ENCODE measurements at places on chromosomes 12 and 14.

DNA sequence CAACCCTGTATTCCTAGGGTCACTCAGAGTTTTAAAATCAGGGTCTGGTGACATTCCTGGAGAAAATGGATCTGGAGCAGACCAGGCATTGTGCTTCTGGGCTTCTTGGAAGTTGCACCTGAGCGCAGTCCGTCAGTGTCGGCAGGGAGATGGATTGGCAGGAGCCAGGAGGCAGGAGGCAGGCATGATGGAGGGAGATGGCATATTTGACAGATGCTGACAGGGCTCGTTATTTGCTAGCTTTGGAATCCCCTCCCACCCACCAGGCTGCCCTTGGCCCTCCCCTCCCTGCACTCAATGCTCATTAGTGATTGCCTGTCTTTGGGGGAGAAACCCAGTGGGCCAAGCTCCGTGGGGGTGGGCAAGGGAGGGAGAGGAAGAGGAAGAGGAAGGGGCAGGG, 4.7 kb downstream of the CISTR start:
- DNase-seq = no peak

DNA sequence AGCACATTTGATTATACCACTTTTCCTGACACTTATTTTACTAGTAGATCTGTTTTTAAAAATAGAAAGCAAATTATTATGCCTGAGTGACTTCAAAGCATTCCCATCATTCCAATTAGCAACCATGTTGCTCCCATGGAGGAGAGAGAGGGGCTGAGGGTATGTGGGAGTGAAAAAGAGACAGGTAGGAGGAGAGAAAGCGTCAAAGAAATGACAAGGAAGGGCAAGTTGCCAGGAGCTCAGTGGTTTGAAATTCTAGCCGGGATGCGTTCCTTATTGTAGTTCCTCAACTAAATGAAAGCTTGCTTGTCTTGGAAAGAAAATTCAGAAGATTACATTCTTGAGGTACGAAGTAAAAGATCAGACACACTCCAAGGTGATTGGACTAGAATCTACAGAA, 92.4 kb upstream of the PKP2 start:
- no peak for DNase-seq

GRCh38 chr14:22488522-22489243, 100.3 kb downstream of the DAD1 start:
- DNase-seq = no peak

DNA sequence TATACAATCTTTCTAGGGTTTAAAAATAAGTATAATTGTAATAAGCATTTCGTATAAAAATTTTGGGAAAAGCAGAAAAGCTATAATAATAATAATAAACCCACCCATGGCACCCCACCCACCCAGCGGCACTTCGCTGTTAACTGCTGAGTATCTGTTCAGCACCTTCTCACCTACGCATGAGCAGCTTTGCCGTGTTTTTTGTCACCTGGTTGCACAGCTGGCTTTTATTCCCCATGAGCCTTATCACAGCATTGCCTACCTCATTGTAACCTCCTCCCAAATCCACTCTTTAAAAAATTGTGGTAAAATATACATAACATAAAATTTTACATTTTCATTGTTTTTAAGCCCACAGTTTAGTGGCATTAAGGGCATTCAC, 34.7 kb downstream of the CYP46A1 start:
- no peak for DNase-seq

DNA sequence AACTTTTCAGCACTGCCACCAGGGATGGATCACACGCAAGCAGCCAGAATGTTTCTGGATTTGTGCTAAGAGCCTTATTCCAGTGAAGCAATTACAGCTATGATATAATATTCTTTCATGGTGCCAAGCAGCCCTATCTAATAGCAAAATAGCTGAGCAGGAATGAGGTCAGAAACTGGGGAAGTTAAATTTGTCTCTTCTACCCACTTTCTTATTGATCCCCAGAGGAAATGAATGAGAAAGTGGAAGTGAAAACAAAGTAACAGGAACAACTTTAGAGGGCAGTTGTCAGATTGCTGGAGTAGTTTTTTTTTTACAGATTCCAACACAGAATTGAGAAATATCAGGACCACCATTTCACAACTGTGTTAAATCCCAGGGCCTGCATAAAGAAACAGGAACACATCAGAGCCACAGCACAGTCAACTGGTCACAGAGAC, 44.8 kb downstream of the GCH1 start:
- DNase-seq = no peak

GRCh38 chr12:8026291-8026900, 6.1 kb upstream of the FOXJ2 start:
- peak; percentile 94 for DNase-seq

DNA sequence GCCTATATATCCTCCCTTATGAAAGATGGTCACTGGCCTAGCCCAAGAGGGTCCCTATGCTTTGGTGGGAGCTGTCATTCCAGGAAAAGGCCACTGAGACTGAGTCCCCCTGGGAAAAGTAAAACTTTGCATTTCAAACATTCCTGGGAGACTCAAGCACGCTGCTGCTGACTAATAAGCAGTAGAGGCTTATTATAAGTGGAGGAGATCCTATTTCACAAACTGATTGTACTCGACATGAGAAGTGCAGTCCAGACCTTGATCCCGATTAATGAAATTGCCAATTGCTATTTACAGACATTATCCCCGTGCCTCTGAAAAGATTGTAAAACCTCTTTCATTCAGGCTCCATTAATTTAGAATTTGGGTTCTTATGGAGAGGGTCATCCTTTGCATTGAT, 96.6 kb downstream of the EMP1 start:
- DNase-seq = no peak

DNA sequence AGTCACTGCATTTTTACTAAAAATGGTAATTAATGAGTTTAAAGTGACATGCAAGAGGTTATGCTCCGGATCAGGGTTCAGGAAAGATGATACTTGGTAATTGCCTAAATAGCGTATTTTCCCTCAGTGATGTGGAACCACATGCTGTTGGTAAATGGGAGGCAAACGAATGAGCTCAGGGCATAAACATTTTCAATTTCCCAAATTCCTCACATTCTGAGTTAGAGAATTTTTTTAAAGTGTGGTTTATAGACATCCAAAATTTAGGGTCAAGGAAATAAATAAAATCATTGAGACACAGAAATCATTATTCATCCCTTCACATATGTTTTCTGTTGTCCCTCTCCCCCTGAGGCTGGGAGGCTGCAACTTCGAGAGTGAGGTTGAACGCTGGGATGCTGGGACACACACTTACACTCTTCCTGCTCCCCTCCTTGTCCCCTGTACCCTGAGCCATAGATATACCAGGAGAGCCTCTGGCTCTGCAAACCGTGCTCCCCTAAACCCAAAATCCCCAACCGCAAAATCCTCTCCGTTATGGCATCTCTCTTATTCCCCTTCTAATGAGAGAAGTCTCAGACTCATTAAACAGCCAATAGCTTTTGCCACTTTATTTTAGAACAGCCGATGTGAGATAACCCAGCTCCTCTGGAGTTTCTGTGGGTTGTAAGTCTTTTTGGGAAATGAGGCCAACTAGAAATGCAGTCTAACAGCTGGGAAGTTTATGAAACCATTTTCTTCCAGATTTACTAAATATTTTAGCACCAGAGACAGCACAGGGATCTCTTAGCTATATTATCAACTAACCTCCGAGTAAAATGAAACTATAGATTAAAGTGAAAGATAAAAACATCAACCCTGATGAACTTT, 21.4 kb upstream of the ADGRD1 start:
- no peak for DNase-seq

DNA sequence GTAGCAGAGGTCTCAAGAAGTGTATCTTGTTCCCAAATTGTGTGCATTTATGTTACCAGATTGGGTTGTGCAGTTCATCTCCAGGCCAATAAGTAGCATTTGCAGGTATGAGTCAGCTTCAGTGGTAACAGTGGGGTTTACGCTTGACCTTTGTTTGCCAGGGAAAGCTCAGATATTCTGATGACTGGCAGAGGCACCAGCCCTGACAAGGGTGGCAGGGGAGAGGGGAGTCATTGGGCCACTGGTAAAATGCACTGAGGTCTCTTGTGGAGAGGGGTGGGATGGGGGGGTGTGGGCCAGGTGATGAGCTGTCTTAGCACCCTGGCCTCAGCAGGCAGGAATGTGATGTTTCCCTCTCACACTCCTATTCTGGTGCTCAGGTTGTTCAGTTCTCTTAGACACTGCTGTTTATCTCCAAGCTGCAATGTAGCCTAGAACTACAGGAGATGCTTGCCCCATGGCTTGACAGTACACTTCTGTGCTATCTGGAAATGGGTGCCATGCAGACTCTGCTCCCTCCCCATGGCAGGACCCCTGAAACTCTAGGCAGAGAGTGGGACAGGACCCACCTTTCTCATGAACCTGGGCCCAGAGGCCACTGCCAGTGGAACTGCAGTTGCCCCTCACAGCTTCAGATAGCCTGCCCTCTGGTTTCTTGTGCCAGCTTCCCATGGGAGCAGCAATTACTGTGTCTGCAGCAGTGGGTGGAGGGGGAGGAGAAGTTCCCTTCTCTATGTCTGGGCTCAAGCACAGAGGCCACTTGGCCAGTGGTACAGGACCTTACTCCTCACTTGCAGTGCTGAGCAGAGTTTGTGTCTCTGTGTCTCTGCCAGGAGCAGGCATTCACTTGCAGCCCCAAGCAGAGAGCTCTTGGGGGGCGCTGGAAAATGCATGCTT, 31.9 kb downstream of the USP15 start:
- DNase-seq = no peak

DNA sequence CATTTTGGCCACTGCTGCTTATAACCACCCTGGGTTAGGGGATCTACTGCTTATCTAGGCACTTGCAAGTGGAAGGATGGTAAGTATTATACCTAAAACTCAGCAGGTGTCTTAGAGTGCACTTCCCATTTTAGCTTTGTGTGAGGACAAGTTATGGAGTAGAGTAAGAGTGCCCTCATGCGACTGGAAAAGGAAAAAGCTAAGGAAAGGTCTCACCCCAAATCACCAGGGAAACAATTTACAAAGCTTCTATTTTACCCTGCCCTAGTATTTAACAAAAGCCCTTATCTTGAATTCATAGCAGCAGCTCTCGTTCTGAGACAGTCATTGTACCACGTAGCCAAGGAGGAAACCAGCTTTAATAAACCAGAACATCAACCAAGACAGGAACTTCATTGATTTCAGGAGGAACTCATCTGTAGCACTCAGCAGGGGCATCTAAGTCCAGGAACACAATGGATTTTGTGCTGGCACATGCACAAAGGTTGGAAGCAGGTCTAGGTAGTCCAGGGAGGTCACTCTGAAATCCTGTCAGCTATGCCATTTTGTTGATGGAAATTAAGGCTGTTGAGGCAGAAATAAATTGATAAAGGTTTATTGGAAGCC, 2.9 kb downstream of the RDH12 start:
- DNase-seq = no peak
